Activated CD4-positive, alpha-beta T cell treated with anti-CD3 and anti-CD28 coated beads for 36 hours (primary cell): ENCODE measurements at places on chromosomes 6 and 20. TPM values are rescaled to one million over a fixed set of nuclear protein-coding genes. Genes with fewer than 3 reads are reported as not detected.

GRCh38 chr6:18613319-18613925, 226.3 kb downstream of the RNF144B start:
- no peak for DNase-seq

Gene MYB
- 29.2 TPM for total RNA-seq

Gene PRND
- total RNA-seq: not detected

Gene CLIC5
- 2.2 TPM for total RNA-seq

Gene FOXA2
- not detected for total RNA-seq

DNA sequence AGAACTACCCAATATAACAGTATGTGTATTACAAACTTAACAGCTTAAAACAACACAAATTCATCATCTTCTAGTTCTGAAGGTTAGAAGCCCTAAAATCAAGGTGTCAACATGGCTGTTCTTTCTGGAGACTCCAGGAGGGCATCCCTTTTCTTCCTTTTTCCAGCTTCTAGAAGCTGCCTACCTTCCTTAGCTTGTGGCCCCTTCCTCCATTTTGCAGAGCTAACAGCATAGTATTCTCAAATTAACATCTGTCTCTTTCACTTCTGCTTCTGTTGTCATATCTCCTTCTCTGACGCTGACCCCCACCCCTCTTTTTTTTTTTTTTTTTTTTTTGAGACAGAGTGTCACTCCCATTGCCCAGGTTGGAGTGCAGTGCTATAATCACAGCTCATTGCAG, 52.8 kb upstream of the AKIRIN2 start:
- DNase-seq: no peak

Gene RPL10A
- total RNA-seq: 1,952 TPM

Gene ZFAND3
- total RNA-seq: 34.5 TPM

- no peak for DNase-seq
Measured at GRCh38 chr6:1713016-1713600, 103.4 kb downstream of the FOXC1 start.

Gene SLC12A5
- total RNA-seq: 0.49 TPM

GRCh38 chr6:3286641-3287171, 28.0 kb downstream of the PSMG4 start:
- DNase-seq: no peak

- no peak for DNase-seq
Measured at GRCh38 chr6:149064660-149065015, 252.9 kb upstream of the TAB2 start.

Gene HLA-DOB
- 1.5 TPM for total RNA-seq

DNA sequence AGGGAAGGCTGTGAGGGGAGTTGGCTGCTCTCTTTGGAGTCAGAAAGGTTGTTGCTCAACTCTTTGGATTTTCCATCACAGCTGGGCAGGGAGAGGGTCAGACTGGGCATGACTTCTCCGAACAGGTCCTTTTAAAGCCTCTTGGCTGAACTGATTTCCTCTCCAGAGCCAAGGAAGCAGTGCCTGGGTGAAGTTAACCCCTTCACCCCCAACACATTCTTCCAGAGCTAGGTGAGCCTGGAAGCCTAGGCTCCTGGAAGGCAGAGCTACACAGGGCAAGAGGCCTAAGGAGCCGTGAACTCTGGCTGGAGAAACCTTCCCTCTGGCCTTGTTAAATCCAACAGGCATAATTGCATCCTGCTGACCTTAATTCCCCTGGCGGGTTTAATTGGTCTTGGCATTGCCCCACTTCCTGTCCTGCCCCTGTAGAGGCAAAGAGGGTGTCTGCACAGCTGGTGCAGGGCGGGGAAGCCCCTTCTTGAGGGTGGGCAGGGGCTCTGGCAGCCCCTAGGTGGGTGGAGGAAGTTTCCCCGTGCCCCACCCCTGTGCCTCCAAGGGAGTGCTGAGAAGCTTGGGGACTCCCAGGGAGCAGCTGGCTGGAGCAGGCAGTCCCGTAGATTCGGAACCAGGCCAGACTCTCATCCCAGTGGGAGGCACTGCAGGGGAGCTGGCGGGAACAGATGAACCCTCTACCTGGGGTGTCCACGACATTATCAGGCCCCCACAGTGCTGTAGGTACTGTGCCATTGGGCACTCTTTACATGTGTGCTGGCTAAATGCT, 3.6 kb upstream of the MYLK2 start:
- no peak for DNase-seq

DNA sequence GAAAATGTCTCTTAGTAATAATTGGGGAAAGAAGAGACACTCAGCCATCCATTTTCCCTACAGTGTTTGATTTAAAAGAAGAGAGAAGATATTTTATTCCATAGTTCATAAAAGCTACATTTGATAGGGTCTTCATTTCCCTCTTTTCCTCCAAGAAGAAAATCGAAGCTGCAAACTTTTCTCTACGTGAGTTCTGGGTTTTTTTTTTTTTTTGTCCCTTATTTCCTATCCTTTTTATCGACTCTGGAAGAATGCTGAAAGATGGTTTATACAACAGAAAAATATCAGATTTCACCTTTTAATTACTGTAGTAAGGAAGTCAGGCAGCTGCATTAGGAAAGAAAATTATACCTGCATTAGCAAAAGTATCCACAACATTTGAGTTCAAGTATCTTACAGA, at the start of gene OR2J1:
TSS of gene OR2J1 (plus strand) at position 301 of the 400 bp plus-strand sequence. CDS start 1,453 bp downstream, outside the sequence.
- no peak for DNase-seq
